ENCODE measurements at places on chromosomes 6 and 20.

DNA sequence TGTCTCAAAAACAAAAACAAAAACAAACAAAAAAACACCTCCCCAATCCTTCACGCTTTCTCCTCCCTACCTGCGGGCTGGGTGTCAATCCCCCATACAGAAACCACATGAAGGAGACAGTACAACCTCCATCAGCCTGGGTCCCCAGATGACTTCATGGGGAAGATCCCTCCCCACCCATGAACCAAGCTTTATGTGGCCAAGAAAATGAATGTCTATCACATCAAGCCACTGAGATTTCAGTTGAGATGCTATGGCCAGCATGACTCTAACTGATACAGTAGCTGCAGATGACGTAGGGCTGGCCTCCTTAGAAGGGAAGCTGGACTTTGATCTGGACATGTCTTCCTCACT, 21.2 kb upstream of the BNIP5 start:
- no peak for DNase-seq

GRCh38 chr20:57243480-57244220, 22.8 kb downstream of the BMP7 start:
- DNase-seq: no peak

DNA sequence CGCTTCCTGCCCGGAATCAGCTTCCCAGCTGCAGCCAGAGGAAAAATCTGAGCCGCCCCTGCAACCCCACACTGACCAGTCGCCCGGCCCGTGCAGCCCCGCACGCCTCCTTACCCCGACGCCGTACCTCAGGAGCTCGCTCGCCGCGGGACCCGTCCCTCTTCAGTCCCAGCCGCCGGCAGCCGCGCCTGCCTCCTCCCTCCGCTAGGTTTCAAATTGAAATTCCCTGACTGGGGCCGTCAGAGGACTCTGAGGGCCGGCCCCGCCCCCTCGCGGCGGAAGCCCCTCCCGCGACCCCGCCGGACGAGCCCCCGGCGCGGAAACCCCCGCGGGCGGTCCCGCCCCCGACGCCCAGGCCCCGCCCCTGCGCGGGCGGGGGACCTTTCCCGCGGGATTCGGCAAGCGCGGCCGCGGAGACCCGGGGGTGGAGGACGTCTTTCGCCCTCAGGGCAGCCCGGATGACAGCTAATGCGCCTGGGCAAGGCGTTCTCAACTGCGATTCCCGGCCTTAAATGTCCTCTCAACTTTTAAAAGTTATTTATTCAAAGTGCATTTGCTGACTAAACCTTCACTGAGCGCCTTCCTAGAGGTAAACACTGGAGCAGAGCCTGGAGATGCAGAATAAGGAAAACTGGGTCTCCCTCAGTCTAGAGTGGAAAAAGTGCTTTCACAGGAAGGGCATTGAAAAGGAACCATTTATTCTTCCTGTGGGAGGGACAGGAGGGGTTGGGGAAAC, at the start of gene EPB41L2:
EPB41L2 (minus strand) TSS at position 218 of the 736 bp plus-strand sequence. CDS start 106,760 bp downstream, outside the sequence.
- peak; percentile 93 for DNase-seq

GRCh38 chr20:47667531-47668312, 117.6 kb downstream of the SULF2 start:
- no peak for DNase-seq

- no peak for DNase-seq
Observed at GRCh38 chr6:45650524-45651135, 272.9 kb upstream of the SUPT3H start.

GRCh38 chr6:77450924-77451323, 12.4 kb downstream of the HTR1B start:
- DNase-seq: no peak

GRCh38 chr20:2680046-2680445, 12.5 kb upstream of the EBF4 start:
- no peak for DNase-seq

- no peak for DNase-seq
Observed at GRCh38 chr6:95949985-95950384, 65.8 kb upstream of the FUT9 start.

- no peak for DNase-seq
Observed at GRCh38 chr6:15916581-15916980, 212.3 kb upstream of the MYLIP start.

GRCh38 chr6:117448732-117449485, 23.2 kb upstream of the ROS1 start:
- no peak for DNase-seq

- DNase-seq: no peak
Observed at GRCh38 chr6:149393002-149393679, 6.9 kb upstream of the SUMO4 start.

DNA sequence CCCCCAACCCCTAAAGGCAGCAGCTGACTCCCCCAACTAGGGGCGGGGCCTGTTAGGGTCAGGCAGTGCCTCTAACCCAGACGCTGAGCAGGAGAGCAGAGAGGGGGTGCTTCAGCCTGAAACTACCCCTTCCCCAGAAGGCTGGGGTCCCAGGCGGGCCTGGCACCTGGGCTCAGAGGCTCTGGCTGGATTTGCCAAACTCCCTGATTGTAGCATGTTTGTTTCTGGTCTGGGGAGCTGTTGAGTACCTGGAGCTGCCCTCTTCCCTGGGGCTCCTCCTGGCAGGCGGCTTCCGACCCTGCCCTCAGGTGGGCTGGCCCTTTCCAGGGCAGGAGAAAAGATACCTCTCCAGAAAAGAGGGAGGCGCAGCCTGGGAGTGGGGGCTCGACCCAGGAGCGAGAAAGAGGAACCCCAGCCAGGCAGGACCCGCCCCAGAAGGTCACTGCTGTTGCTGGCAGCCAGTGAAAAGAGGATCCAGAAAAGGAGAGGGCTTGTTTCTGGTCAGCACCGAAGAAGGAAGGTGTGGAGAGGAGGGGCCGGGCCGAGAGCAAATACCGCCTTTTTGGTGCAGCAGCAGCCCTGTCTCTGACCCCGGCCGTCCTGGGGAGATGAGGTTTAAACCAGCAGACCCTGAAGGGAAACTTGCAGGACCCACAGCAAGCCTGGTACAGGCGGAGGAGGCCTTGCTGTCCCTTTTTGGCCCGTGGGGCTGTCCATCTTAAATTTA, 810 bp upstream of the ABHD16B start:
- no peak for DNase-seq

DNA sequence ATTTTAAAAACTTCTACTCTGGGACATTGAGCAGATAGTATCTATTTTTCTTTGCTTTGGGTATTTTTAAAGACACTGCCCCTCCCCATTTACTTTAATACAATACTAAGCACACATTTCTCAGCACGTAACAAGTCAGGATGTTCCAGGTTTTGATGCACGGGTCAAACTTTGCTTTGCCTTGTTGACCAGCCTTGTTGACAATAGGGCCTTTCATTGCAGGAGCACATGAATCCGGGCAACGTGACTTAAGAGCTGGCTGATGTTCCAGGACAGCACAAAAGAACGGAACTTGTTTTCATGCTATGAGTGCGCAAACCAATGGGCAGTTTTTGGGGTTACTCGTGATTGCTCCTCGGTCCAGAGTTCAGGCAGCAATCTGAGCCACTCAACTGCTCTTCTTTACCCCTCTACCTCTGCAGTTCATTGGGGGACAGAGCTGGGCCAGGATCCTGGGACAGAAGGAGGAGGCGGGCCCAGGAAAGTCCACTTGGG, 78.6 kb upstream of the SLC22A16 start:
- DNase-seq: no peak

GRCh38 chr6:124131259-124131658, 327.6 kb downstream of the NKAIN2 start:
- DNase-seq: no peak

GRCh38 chr6:118708055-118708454, 56.7 kb upstream of the CEP85L start:
- DNase-seq: no peak

DNA sequence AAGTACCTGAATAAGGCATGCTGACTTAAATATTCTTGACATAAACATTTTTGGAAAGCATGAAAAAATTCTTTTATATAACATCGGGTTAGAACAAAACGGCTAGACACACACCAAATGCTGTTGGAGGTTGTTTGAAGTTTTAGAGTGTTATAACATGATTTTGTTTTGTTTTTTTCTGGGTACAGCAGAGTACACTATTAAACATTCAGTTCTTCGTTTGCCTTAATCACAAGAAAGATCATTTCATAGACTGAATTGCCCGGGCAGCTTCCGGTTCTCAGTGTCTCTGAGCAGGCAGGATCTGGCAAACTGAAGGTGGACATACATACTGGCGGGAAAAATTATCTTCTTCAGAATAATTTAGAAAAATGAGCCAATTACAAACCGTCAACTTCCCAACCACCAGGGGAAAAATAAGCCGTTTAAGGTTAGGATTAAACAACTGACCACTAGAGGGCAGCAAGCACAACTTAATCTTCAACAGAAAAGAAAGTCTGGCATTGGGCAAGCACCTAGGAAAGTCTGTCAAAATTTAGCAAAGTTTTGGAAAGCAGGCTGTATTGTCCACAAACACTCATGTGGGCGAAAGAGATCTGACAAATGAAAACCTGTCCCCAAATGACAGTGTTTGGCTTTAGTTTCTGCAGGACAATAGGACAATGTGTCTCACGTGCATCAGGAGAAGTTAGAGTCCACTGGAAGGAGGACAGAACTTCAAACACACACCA, 15.0 kb downstream of the ZNF217 start:
- peak; percentile 94 for DNase-seq

DNA sequence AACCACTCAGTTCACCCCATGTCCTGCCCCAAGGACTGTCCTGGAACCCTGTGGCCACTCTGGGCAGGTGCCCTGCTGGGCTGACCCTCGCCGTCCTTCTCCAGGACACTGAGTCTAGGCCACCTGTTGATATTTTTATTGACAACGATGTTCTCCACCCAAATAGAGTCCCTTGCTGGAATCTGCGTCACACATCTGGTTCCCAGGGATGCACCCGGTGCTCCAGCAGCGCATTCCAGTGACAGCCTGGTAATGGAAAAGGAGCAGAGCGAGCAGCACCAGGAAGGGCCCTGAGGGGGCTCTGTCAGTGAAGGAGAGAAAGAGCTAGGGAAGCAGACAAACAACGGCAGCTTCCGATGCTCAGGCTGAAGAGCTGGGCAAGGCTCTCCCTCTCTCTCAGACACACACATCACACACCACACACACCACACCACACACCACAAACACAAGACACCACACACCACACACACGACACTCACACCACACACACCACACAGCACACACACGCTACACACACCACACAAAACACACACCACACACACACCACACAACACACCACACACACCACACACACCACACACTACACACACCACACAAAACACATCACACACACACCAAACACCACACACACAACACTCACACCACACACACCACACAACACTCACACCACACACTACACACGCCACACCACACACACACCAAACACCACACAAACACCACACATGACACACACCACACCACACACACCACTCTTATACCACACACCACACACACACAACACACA, 117.9 kb upstream of the THBS2 start:
- peak; percentile 37 for DNase-seq

GRCh38 chr6:111417181-111417585, 65.8 kb downstream of the REV3L start:
- no peak for DNase-seq

DNA sequence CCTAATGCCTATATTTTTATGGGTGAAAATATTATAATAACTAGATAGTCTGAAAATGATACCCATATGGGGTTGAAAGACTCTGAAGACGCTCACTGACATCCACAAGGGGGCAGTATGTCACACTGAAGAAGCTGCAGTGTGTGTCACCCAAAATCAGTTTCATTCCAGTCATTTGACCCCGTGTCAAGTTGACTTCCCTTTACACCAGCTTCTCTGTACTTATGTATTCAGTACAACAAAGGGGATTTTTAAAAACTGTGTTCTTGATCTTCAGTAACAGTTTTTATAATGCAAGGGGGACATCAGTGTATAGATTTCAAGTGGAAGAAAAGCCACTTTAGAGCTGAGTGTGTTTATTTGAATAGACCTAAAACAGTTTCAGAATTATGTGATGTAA, 19.3 kb downstream of the FAXC start:
- DNase-seq: peak; percentile 85

DNA sequence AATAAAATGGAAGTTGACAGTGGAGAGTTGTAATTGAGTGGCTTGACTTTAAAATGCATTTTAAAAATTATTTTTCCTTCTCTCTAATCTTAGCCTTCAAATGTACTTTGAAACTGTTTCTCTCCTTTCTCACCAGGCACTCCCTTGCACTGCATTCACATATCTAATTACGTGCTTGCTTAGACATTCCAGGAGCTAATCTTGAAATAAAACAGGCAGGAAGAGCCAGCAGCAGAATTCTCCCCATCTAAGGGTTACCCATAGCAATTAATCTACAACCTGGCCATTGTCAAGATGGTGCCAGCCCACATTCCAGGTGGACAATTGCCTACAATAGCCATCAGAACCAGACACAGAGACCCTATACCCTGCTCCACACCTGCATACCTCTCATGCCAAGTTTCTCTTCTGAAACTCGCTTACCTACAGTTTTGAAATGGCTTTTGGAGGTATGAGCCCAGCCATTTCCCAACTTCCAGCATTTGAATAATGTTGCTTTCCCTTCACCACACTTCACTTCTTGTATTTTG, 167.6 kb upstream of the GJE1 start:
- DNase-seq: no peak

DNA sequence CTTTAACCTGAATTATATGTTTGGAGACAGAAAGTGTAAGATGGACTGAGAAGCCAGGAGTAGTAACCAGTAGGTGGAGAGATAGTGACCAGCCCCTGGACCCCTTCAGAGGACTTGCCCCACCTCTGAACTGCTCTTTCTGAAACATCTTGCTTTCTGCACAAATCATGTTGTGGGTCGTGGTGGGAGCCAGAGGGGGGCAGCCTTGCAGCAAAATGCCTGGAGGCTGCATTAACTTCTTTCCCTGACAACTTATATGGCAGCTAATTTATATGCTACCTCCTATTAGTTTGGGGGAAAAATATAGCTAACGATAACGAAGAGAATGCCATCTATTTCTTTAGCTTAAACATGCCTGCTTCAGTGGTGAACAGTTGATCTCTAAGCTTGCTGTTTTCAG, 859.8 kb downstream of the MAFB start:
- peak; percentile 6 for DNase-seq

DNA sequence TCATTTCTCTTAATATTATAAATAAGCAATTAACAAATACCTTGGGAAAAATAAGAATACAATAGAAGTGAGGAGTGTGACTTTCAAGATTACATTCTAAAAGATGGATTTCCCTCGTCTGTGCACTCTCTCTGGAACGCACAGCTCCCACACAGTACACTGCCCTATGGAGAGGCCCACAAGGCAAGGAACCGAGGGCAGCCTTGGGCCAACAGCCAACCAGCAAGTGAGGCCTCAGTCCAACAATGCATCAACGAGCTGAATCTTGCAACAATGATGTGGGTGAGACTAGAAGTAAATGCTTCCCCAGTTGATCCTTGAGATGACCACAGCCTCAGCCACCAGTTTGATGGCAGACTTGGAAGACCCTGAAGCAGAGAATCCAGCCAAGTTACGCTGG, 34.5 kb upstream of the AVP start:
- DNase-seq: no peak

GRCh38 chr6:75158176-75158575, 47.7 kb downstream of the COL12A1 start:
- DNase-seq: no peak

GRCh38 chr6:112480553-112480952, 133.4 kb downstream of the RFPL4B start:
- DNase-seq: no peak

- no peak for DNase-seq
Observed at GRCh38 chr6:138044458-138044857, 62.8 kb downstream of the PERP start.

- DNase-seq: no peak
Observed at GRCh38 chr20:64030371-64031134, 5.4 kb upstream of the C20orf204 start.

GRCh38 chr20:6178537-6178936, 55.7 kb upstream of the FERMT1 start:
- DNase-seq: peak; percentile 43

- no peak for DNase-seq
Observed at GRCh38 chr6:136647363-136647852, 97.2 kb upstream of the MAP7 start.
